ENCODE measurements at places on chromosomes 1 and 21.

GRCh38 chr1:245003246-245003645 is 138.9 kb upstream of the HNRNPU start:
- no peak for DNase-seq

GRCh38 chr1:165666152-165666825 is 32.1 kb downstream of the ALDH9A1 start:
- peak; percentile 80 for DNase-seq

DNA sequence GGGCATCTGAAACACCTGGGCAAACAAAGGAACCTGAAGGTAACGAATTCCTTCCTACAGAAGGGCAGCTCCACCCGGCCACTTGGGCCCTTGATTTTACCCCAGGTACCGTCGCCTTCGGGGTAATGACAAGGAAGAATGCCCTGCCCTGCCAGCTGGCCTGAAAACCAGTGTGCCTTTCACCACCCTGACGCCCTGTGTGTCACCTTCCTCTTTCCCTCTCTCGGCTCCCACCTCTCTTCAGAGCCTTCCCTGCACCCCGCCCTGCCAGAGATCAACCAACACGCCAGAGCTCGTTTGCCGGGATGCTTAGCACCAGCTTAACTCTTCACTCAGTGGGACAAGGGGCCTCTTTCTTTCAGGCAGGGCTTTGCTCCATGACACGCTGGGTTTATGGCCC is 86.0 kb downstream of the SIM2 start:
- no peak for DNase-seq

- peak; percentile 7 for DNase-seq
These were observed 17.5 kb upstream of the ALPL start for GRCh38 chr1:21491488-21492355.

DNA sequence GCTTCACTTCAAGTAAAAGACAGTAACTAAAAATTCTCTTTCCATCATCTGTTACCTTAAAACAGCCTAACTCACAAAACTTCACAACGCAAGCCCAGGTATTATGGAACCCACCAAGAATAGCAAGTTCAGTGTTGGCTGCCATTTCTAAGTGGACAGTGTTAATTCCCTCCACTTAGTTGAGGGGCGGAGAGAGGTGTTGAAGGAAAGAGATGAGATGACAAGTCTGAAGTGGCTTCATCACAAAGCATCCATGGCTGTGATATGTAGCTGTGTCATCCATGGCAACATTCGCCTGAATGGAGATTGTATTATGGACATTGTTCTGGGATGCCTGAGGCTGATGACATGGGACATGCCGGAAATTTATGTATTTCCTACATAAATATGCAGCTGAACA is 101.8 kb downstream of the SIM2 start:
- DNase-seq, result no peak

- peak; percentile 96 for DNase-seq
These were observed 179.4 kb downstream of the SLC45A1 start for GRCh38 chr1:8497210-8497819.

DNA sequence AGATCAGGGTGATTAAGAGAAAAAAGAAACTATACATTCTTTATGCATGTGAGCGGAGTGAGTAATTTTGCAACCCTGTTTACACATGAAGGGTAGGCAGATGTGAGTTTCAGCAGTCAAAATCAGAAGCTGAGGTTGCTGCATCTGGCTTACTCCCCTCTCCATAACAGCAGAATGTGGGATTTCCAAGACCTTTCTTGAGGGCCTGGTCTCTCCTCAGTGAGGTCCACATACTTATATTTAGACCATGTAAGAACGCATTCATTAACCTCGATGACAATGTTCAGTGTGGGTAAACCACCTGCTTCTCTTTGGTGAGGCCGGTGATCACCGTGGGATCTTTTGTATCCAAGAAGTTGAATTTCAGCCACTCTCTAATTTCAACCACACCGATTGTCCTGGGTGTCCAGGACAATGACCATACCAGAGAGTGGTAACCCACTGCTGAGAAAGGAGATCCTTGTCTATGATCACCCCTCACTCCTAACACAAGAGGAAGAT is 18.7 kb upstream of the RAP1A start:
- no peak for DNase-seq

DNA sequence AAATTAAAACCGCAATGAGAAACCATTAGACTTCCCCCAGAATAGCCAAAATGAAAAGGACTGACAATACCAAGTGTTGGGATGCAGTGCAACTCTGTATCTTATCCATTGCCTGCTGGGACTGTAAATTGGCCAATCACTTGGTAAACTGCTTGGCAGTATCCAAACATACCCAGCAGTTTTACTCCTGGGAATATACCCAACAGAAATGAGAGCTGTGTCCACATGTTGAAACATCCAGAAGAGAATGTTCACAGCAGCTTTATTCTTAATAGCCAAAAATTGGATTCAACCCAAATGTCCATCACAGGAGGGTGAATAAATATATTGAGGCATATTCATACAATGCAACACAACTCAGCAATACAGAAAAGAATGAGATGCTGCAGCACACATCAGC is 13.7 kb upstream of the FAM20B start:
- no peak for DNase-seq

- peak; percentile 92 for DNase-seq
These were observed 47.6 kb upstream of the RAP1A start for GRCh38 chr1:111571987-111572386.

- DNase-seq, result no peak
These were observed 220.6 kb downstream of the DYRK1A start for GRCh38 chr21:37587203-37587602.

DNA sequence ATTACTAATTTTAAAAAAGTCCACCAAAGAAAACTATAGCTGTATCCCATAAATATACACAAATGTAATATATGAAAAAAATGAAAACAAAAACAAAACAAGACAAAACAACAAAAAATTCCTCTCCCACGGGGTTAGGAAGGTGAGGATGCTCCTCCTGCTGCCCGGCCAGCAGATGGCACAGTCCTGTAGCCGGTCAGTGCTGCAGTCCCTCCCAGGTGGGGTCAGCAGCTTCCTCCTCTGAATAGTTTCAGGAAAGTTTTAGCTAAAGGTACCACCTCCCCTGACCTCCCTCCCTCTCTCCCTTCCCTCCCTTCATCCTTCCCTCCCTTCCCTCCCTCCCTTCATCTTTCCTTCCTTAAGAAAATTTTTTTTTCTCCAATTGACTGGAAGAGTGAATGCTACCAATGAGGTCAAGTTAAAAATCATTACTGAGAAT is 67.8 kb upstream of the BCL10 start:
- peak; percentile 53 for DNase-seq

DNA sequence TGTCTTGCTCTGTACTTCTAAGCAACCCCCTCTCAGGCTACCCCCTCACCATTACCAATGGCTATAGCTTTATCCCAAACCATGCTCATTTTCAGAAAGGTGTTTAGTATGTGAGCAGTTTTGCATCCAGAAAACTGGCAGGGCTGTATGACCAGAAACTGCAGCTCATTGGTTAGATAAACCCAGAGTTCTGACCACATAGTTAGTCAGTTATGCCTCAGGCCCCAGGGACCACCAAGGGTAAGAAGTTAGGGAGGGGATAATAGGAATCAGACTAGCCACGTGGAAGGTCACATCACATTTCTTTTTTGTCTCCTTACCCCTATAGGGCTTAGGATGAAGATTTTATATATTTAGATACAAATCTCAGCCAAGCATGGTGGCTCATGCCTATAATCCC is 1.2 kb downstream of the ITGA10 start:
- peak; percentile 38 for DNase-seq

DNA sequence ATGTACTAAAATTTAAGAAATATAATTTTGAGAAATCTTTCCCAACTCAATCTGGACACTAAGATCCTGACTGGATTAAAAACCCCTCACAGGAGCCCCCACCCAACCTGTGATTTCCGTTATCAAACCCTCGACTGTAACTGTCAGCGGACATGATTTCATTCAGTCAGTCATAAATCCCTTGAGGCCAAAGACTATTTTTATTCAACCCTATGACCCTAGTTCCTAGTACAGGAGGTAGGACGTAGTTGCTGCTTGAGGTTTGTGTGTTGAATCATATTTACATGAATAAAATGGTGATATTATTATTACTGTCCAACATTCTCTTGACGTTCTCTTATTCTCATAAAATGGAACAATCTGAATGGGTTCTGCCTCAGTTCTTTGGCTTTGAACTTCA is 73.1 kb upstream of the DYNLT5 start:
- DNase-seq, result no peak

GRCh38 chr1:10965546-10966226 is 46.8 kb upstream of the TARDBP start:
- peak; percentile 9 for DNase-seq

DNA sequence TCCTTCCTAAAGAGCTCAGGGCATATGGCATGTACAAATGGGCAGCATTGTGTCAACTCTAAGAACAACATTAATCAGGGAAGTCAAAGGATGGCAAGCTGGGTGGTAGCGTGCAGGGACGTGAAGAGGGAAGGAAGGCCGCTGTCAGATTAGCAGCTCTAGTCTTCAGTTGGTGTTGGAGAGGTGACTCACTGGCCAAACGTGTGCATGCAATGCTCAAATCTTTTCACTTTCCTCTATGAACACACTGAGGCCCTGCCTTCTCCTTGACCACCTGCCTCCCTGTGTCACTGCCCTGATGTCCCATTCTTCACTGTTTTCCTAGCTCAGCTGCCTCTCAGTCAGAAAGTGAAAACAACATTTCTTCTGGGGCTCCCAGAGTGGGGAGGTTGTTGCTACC is 5.9 kb upstream of the PIGR start:
- no peak for DNase-seq

GRCh38 chr1:183032122-183032921 is 9.1 kb downstream of the LAMC1 start:
- DNase-seq, result peak; percentile 60

- DNase-seq, result peak; percentile 72
These were observed 22.3 kb downstream of the MFSD2A start for GRCh38 chr1:39977202-39977601.

DNA sequence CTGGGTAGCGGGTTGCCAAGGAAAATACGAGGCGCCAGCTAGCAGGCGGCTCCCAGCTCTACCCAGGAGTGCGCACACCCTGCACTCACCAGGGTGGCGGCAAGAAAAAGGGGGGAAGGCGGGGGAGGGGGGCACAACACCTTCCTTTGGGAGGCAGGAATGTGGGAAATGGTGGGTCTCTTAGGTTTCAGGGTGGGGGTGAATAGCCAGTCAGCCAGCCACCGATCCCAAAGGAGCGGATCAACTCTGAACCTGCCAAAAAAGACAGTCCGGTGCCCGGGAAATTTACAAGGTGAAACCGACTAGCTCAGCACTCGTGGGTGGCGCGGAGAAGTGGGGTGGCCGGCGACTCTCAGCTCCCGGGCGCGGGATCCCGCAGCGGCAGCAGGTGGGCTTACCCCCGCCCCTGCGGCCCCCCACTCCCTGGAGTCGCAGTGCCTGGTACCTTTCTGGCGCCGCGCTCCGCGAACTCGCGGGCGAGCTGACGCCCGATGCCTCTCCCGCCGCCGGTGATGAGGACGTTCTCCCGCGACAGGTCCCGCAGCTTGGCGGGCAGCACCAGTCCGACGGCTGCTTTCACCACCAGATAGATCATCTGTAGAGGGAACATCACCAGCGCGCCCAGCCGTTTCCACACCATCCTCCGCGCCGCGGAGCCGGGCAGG is 1.2 kb downstream of the DHRS3 start:
- DNase-seq, result no peak

DNA sequence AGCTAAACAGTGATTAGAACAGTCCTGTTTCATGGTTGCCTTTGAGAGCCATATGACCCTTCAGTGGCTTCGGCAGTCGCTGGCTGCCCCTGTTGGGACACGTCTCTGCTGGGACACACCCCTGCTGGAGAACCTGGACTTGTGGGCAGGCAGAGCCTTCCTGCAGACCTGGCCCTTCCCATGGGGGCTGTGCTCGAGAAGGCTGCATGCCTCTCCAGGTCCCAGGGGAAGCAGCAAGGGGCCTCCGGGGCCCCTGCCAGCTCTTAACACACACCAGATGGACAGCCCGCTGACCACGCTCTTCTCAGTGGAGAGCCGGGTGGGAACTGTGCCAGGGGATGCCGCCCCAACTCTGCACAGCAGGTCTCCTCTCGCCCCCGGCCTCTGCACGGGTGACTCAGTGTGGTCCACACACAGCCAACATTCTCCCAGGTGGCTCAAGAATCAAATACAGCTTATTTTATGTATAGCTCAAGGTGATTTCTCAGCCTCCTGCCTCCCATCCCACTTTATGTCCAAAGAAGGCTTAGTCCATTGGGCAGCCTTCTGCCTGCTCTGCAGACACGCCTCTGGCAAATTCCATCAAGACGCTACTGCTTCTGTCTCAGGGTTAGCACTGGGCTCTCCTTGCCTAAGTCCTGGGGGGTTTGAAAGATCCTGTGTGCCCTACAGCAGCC is 450.8 kb downstream of the KIF26B start:
- DNase-seq, result peak; percentile 77

DNA sequence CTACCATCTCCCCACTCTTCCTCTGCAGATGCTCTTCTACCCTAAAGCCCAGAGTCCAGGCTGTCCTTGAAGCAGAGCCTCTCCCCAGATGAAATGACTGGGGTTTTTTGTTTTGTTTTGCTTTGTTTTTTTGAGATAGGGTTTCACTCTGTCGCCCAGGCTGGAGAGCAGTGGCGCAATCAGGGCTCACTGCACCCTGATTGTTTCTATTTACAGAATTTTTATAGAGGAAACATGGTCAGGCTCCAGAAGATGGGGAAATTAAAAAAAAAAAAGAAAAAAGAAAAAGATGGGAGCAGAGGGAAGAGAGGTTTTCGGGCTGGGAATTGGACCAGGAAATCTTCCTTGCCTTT is 43.7 kb upstream of the ZNF281 start:
- DNase-seq, result no peak

- DNase-seq, result peak; percentile 49
These were observed 73.2 kb downstream of the CD58 start for GRCh38 chr1:116497656-116498055.

GRCh38 chr21:14584357-14585095 is 38.4 kb upstream of the SAMSN1 start:
- DNase-seq, result no peak

DNA sequence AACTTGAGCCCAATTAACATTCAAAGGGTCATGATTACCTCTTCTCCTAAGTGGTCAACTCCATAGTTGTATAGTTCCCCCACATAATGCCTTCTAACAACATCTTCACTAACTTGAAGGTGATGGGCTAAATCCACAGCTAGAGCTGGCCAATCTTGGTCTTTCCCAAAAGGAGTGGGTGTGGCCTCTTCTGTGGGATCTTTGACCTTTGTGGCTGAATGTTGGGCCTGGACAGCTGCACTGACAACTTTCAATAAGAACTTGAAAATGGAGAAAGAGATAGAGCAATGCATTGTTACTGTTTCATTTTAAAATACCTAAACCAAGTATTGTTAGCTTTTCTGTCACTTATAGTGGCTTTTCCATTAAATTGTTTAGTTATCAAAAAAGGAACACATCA is 59.2 kb downstream of the IARS2 start:
- DNase-seq, result no peak

- no peak for DNase-seq
These were observed 21.8 kb downstream of the ENAH start for GRCh38 chr1:225631021-225631663.
